ENCODE measurements at places on chromosomes 12 and 14.

DNA sequence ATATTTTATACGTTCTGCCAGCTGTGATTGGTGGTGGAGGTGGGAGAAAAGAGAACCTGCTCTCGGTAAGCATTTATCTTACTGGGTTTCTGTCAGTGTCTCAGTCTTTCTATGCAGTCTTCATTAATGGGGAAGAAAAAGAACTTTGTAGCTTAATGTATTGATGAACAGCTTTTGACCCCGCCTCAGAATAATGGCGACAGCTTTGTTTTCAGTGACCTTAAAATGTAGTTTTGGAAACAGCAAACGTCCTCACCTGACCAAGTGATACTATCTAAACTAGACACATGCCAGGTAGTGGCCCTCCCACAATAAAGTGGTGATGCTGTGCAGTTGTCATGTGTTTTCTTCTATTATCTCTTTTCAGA lies 1.4 kb downstream of the DACT1 start:
- no peak for DNase-seq

DNA sequence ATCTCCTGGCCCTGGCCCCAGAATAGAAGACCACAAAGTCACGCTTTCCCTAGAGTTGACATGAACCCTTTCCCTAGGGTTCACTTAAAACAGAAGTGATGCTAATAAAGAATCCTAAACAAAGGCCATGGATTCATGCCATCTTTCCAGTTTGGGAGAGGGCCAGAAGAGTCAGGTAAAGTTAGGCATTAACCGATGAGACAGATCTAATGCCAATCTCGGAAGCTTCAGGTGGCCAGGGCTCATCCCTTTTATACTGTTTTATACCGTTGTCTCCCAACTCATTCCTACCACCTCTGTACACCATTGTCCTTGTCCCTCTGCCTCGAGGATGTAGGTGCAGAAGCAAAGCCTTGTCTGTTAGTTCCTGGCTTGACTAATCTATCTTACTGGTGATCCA lies 22.8 kb upstream of the ACTR10 start:
- no peak for DNase-seq

DNA sequence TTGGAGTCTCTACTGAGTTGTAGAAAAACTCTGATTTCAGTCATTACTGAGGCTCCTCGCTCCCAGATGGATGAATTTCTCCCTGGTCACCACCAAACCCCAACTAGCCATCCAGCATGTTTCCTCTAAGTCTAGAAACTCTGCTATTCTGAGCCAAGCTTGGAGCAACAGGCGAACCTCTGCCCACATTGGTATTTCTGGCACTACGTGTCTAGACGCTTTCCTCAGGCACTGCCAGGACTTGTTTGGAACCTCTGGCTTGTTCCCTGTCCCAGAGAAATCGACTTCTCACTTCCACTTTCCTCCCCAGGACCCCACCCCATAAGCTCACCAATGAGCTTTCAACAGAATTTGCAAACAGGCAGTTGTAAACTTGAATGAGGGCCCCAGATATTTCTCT lies 27.6 kb downstream of the WSCD2 start:
- DNase-seq, result no peak

GRCh38 chr14:95577870-95578269 lies 43.0 kb downstream of the GLRX5 start:
- DNase-seq, result no peak

- DNase-seq, result no peak
These were observed 15.3 kb downstream of the FAM222A start for GRCh38 chr12:109728921-109729320.

DNA sequence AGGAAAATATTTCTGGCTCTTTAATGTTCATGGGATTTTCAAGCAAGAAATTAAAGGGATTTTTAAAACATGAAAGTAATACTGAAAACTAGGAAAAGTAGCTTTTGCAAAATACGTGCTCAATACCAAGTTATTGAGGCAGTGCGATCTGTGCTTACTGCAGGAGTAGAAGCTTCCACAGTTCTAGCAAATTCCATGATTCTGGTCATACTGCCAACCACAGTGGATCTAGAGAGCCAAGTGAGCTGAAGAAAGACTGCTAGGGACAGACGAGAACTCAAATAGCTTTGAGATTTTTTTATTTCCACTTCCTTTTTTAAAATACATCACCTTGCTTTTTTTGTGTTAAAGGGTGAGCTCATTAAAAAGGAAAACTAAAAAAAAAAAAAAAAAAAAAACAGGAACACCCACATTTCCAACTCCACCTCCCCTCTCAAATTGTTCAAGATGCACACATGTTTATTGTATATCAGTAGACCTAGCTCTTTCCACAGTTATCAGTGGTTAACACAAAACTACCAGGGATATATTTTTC lies 26.2 kb downstream of the EGLN3 start:
- no peak for DNase-seq

DNA sequence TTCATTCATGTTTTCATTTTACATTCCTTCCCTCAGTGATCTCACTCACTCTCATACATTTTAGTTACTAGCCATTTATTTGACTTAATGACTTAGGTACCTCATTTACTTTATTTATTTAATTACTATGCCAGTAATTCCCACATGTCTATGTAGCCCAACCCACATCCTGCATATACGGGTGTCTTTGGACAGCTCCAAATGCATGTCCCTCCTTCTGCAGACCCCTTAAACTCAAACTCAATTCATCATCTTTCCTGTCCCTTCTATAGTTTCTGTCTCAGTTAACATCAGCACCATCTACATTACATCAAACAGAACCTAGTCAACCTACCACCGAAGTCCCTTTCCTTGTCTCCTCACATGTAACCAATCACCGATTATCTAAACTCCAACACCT lies 2.8 kb downstream of the CLEC1A start:
- no peak for DNase-seq

DNA sequence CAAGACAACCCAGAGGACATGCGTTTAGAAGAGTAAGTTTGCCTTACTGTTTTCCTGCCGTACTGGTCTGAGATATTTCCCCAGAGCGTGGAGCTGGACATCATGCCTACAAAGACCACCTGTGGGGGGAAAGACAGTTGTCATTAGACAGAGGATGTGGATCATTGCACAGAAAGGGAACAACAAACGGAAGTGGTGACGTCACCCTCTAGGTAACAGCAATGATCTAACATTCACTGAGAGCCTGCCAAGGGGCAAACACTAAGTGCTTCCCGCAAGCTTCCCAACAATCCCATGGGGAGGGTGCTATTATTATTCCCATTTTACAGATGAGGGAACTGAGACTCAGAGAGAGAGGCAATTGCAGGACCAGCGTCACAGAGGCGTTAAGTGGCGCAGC lies 48.5 kb downstream of the SVOP start:
- DNase-seq, result no peak

- peak; percentile 92 for DNase-seq
These were observed 25.8 kb upstream of the MSI1 start for GRCh38 chr12:120394483-120395367.

DNA sequence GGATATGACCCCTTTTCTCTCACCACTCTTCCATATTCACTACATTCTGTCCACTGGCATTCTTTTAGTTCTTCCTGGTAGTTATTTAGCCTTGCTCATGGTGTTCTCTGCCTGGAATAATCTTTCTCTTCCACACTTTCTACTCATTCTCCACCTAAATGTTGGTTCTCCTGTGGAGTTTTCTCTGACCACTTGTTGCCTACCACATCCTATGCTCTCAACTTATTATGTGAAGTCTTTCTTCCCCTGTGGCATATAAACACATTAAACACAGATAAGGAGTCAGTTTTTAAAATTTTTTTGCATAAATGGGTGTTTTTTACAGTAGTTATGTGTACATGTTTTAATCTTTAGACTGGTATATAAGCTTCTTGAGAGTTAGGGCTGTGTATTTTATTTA lies 3.3 kb upstream of the SMARCC2 start:
- DNase-seq, result no peak

GRCh38 chr14:83969998-83970397 lies 1559.9 kb upstream of the FLRT2 start:
- DNase-seq, result no peak

- DNase-seq, result peak; percentile 84
These were observed 143.6 kb downstream of the PAWR start for GRCh38 chr12:79547044-79547734.

DNA sequence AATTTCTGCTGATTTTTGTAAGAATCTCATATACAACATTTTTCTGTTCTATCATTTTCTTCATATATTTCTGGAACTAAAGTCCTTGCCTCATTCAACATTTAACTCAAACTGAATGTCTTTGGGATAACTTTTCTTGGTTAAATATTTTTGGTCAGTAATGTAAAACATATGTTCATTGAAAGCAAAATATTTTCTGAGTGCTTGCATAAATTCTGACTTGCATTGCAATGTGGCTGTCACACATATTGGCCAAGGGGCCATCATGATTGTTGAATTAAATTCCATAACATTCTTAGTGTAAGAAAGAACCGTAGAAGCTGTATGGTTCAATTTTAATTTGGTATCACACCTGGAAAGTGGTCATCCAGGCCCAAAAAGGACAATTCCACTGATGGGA lies 369.4 kb downstream of the GALC start:
- no peak for DNase-seq

DNA sequence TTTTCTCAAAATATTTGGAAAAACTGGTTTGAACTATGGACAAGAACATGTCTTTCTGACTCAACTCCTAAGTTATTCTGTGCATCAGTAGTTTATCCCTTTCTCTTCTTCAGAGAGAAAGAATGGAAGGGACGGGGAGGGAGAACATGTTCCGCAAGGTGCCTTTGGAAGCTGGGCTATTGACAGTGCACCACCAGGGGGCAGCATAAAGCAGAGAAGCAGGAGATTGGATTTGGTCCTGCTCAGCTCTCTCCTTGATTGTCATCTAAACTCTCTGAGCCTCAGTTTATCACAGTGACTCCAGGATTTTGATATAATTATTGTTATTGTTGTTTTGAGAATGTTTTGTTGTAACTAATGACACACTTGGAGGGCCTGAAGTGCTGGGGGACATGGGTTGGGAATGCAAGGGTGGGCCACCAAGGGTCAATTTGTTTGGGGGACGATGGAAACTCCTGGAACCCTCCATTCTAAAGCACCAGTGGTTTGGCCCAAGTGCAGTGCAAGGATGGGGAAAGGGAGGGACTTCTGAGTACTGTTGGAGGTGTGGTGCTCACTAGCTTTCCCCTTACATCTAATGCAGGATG lies 45.3 kb upstream of the ANO6 start:
- DNase-seq, result peak; percentile 86

DNA sequence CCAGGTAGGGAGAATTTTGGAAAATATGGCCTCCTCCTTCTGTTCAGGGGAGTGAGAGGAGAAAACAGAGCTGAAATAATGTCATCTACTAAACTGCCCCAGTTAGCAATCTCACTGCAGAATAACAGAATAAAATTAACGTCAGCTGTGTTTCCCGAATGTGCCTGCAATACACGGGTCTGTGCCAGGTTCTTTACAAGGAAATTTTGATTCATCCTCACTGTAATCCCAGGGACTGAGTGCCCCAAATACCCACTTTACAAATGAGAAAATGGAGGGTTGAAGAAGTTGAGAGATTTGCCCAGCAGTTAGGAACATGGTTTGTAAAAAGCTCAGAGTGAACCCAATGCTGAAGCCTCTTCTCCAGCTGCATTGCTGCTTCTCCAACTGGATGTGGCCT lies 21.3 kb upstream of the SERPINA6 start:
- DNase-seq, result no peak

- DNase-seq, result no peak
These were observed 67.2 kb downstream of the GLT1D1 start for GRCh38 chr12:128920468-128920867.

GRCh38 chr12:39081910-39082309 lies 176.5 kb upstream of the CPNE8 start:
- no peak for DNase-seq

DNA sequence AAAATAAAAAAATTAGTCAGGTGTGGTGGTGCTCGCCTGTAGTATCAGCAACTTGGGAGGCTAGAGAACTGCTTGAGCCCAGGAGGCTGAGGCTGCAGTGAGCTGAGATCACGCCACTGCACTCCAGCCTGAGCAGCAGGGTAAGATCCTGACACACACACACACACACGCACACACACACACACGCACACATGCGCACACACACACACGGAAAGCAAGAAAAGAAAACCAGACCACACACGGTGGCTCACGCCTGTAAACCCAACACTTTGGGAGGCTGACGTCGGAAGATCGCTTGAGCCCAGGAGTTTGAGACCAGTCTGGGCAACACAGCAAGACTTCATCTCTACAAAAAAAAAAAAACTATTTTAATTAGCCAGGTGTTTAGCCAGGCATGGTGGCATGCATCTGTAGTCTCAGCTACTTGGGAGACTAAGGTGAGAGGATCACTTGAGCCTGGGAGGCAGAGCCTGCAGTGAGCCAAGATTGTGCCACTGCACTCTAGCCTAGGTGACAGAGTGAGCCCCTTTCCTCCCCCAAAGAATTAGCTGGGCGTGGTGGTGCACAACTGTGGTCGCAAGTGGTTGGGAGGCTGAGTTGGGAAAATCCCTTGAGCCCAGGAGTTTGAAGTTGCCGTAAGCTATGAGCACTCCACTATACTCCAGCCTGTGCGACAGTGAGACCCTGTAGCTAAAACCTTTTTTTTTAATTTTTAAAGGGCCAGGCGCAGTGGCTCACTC lies 44.5 kb downstream of the HECTD1 start:
- no peak for DNase-seq

DNA sequence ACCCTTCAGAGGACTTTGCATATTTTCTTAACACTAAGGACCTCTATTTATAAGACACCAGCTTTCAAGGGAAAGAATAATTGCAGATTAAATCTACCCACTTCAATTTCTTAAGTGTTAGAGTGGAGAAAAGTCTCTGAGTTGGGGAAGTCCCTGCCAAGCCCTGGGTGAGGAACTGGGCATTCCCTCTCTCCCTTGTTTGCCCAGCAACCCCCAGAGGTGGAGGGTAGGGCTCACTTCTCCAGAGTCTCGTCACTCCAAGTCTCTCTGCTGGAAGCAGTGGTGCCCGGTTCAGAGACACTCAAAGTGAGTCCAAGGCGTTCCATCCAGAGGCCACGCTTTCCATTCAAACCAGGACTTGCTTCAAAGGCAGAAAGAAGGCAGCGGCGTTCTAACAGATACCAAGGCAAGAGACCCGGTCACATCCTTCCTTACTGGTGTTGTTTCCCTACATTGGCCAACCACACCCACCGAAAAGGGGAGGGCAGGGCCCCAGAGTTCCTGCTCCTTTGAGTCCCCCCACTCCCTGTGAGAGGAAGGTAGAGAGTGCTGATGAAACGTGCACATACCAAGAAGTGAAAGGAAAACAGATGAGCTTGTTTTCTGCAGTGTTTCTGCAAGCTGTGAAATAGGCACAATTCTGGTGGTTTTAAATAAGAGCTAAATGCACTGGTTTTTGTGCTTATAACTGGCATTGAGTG lies 6.1 kb upstream of the BDKRB2 start:
- no peak for DNase-seq

- no peak for DNase-seq
These were observed 10.3 kb downstream of the TWF1 start for GRCh38 chr12:43795716-43796280.

GRCh38 chr14:99565383-99565782 lies 38.6 kb downstream of the CCDC85C start:
- no peak for DNase-seq

- no peak for DNase-seq
These were observed 1097.7 kb downstream of the TMTC2 start for GRCh38 chr12:83784298-83784890.

All from neural progenitor cell (in vitro differentiated cells).